ENCODE measurements at places on chromosomes 13 and 19.

DNA sequence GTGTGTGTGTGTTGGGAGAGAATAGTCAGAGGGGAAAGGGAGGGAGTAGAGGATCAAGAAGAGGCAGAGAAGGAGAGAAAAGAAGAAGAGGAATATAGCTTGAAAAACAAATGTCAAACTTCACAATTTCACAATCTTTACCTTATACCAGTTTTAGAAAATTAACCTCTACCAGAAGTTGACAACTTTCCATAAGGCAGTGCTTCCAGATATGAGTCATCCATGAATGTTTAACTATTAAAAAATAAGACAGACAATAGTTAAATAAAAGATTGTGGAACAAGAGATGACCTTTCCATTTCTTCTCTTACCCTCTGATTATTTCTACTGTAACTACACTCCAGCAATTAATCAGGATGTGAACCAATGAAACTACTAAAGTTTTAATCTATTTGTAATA lies 229.4 kb downstream of the ITGBL1 start:
- DNase-seq, result no peak

DNA sequence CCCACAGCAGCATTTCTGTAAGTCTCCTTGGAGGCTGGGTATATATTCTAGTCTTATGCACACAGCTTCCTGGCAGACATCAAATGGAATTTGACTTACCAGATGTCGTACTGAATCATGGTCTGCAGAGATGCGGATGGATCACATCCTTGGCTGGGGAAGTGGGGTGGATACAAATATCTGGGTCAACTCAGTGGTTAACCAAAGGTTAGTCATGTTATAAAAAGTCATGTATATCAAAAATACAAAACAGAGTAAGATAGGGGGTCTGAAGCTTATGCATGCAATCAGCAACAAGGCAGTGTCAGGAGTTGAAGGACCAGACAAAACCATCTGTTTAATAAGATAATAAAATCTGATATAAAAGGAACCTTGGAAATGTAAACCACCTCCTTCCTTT lies 61.9 kb downstream of the WASF3 start:
- no peak for DNase-seq

DNA sequence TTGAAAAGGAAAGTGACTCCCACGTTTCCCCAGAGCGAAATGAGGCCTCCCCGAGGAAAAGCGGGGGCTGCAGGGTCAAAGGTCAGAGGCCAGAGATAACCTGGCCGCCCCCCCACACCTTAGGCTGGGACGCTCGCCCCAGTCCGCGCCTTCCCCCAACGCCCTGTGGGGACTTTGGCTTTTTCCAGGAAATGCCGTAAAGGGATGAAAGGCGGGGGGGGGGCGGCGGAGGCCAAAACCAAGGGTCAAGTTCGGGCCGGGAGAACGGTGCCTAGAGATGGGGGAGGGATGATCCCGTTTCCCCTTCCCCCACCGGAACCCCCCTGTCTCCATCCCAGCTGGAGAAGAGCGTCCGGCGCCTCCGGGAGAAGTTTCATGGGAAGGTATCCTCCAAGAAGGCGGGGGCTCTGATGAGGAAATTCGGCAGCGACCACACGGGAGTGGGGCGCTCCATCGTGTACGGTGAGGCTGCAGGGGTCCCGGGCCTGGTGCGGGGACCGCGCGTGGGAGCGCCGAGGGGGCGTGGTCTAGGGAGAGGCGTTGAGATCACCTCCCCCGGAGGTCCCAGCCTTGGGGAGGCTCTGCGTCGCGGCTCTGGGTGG lies 575 bp downstream of the SHFL start:
- DNase-seq, result no peak

DNA sequence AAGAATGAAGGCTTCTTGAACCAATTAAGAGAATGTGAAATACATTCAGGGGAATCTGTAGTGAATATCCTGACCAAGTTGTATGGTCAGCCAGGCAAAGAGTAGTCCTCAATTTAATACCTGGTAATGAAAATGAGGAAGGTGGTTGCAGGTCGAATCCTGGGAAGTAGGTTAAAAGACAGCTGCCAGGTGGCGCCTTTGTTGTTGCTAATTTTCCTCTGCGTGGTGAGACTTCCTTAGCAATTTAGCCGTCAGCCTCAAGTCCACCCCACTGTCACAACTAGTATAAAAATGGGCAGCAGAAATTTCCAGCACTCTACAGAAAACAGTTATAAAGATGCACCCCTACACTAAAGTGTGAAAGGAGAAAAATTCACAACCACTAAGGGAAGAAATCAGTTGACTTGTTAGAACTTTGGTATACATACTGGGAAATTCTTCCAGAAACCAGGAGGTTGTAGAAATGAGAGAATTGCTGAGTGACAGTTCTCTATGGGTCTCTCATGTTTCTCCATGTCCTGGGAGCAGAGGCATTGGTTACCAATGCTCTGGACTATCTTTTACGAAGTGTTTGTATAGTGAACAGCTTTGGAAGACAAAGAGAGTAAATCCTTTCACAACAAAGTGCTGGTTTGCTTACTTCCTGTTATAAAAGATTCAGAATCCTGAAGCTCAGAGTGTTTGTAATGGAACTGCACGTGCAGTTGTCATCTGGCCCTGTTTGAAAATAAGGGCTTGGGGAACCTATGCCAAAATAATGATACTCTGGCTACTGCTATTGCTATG lies 235.9 kb downstream of the NHLRC3 start:
- DNase-seq, result no peak

- no peak for DNase-seq
Measured at GRCh38 chr13:41641429-41641828, 184.1 kb downstream of the RGCC start.

- no peak for DNase-seq
Measured at GRCh38 chr13:56864451-56864850, 276.3 kb upstream of the PRR20A start.

GRCh38 chr13:35731471-35731870 lies 255.0 kb upstream of the MAB21L1 start:
- no peak for DNase-seq

DNA sequence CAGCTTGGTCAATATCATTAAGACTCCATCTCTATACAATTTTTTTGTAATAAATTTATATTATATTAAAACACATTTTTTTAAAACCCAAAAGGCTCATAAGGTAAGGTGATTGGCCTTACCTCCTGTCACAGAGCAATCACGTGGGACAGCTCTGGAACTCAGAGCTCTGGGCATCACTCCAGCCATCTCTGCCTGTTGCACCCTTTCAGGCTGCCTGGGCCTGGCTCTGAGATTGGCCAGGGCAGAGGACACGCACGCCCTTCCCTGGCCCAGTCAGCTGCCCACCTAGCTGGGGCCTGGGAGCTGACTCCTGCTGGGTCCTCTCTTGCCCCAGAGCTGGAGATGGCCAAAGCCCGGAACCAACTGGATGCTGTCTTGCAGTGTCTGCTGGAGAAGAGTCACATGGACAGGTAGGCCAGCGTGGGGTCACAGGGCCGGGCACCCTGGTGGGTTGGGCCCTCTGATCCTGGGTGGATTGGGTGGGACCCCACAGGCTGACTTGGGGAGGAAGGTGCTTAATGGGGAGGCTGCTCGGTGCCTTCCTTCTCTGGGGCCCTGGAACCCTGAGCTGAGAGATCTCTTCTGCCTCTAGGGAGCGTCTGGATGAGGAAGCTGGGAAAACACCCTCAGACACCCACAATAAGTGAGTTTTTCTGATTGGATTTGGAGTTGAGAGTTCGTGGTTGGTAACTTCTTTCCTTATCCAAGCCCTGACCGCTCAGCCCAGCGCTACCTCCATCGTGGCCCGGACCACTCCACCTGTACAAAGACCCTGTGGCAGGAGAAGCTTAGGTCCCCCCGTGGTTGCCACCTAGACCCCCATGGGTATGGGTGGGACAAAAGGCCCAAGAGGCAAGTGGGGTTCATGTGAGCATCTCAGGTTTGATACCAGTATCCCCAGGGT lies 3.7 kb downstream of the LIN37 start:
- no peak for DNase-seq

DNA sequence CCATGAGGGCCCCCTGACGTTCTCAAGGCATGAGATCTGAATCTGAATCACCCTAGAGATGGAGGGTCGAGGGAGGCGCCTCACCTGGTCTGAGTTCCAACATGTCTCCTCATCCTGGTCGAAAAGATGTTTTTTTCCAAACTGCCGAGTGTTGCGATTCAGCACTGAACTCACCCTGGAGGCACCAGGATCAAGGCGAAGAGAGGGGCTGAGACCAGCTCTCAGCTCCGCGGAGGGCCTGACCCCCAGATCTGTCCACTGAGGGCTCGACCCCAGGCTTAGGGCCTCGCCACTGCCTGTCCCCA lies 555 bp downstream of the NR2C2AP start:
- DNase-seq, result no peak

- DNase-seq, result no peak
Measured at GRCh38 chr19:40249781-40250180, 23.3 kb upstream of the CCNP start.

GRCh38 chr19:50258918-50259372 lies 55.5 kb downstream of the MYH14 start:
- DNase-seq, result no peak

DNA sequence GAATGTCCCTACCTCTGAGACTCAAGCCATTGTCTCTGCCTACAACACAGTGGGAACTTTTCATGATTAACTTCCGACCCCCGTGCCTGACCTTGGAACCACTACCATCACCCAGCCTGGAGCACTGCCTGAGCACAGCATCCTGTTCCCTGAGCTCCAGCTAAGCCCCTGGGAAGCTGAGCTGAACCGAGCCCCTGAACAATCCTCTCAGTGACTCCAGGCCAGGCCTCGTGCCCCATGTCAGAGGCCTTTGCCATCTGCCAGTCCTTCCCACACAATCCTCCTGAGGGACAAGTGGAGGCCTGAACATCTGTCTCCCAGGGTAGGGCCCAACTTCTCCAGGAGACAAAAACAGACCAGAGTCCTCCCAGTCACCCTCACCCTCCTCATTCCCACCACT lies 17.5 kb downstream of the CEACAM3 start:
- DNase-seq, result no peak

- no peak for DNase-seq
Measured at GRCh38 chr13:23690668-23691067, 120.5 kb downstream of the TNFRSF19 start.

DNA sequence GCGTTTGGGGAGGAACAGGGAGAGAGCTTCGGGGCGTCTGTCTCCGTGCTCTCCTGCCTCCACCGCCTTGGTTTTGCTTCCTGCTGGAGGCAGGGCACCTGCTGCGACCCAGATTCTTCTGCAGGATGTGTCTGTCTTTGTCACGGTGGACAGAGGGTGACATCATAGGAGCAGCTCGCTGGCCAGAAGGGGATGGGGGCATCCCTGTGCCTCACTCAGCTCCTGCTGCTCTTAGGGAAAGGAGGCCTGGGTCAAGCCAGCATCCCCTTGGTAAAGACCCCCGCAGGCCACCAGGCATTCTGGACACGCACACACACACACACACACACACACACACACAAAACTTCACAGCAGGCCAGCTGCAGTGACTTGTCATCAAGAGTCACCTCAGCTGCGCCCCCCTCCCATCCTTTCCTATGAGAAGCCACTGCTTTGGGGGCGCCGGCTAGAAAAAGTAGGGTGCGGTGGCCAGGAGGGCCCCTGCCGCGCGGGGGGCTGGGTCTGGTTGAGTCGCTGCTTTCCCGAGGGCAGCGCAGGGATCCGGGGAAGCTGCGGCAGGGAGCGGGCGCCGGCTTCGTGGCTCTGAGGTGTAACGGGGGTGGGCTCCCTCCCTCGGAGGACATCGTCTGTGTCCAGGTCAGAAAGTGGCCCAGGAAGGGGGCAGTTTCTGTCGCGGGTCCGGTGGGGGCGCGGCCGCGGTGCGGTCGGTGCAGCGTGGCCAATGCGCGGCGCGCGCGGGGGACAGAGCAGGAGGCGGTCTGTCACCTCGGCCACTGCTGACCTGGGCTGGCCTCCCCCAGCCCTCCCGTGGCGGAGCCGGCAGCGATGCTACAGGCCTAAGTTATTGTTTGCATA lies 15.8 kb upstream of the NPAS1 start:
- no peak for DNase-seq

DNA sequence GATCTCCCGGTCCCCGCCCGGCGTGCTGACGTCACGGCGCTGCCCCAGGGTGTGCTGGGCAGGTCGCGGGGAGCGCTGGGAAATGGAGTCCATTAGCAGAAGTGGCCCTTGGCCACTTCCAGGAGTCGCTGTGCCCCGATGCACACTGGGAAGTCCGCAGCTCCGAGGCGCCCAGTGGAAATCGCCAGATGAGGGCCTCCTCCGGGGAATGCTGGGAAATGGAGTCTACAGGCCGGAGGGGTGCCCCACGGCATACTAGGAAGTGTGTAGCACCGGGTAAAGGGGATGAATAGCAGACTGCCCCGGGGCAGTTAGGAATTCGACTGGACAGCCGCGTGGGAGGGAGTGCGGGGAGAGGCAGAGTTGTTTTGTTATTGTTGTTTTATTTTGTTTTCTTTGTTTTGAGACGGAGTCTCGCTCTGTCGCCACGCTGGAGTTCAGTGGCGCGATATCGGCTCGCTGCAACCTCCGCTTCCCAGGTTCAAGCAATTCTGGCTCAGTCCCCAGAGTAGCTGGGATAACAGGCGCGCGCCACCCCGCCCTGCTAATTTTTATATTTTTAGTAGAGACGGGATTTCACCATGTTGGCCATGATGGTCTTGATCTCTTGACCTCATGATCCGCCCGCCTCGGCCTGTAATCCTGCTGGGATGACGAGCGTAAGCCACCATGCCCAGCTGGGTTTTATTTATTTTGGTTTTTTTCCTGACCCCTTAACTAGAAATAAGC lies 390 bp upstream of the PPP1R12C start:
- peak; percentile 98 for DNase-seq

- no peak for DNase-seq
Measured at GRCh38 chr13:110194451-110194850, 112.5 kb downstream of the COL4A1 start.

GRCh38 chr13:59458908-59459579 lies 704.7 kb downstream of the DIAPH3 start:
- no peak for DNase-seq

DNA sequence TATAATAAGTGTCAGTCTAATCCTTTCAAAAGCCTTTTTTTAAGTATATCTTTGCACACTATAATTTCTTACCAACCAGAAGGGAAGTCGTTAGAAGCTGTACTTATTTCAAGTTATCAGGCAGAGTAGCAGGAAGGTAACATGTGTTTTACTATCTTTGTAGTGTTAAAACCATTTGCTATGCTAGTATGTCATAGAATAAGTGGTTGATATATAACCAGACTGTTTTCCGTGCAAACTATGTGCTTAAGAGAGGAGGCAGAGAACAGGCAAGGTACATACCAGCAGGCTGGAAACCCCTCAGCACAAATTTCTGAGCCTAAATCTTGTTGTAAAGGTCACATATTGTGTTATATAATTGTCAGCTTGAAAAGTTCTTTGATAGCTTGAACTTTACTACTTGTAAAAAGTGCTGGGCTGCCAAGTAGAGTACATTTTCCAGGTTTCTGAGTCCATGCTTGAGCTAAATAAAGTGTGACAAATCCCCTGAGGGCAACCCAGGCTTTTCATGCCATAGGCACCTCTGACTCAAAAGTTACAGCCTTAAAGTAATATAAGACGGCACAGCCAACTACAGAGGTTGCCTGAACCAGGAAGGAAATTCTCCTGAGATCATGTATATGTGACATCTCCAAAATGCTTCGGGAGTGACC lies 1297.4 kb downstream of the PCDH9 start:
- DNase-seq, result no peak

DNA sequence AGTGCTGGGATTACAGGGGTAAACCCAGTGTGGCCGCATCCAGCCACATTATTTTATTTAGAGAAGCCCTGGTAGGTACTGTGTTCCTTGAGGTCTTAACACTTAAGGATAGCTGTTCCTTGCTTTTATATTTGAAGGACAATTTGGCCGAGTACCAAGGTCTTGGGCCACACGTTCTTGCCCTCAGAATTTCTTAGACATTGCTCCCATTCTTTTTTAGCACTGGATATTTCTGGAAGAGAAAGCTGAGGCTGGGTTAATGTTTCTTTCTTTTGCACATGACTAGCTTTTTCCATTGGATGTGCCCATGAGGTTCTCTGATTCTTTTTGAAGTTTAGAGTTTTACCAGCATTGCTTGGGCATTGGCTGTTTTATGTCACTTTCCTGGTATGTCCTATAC lies 5.5 kb upstream of the RNF113B start:
- DNase-seq, result no peak

Data from lower leg skin (tissue), 4 donors.